Urinary bladder (tissue), 4 donors: ENCODE measurements at places on chromosomes 3 and 15. TPM values are rescaled to one million over a fixed set of nuclear protein-coding genes. Genes with fewer than 3 reads are reported as not detected.

GOLGA6L9 gene
- 7.3 TPM for total RNA-seq

GAP43 gene
- 9.7 TPM for total RNA-seq

PTX3 gene
- total RNA-seq, result 5.1 TPM

- no peak for DNase-seq
Observed at GRCh38 chr3:10933021-10933420, 59.5 kb upstream of the SLC6A1 start.

- no peak for DNase-seq
Observed at GRCh38 chr3:186825294-186825821, 17.2 kb upstream of the ADIPOQ start.

DNA sequence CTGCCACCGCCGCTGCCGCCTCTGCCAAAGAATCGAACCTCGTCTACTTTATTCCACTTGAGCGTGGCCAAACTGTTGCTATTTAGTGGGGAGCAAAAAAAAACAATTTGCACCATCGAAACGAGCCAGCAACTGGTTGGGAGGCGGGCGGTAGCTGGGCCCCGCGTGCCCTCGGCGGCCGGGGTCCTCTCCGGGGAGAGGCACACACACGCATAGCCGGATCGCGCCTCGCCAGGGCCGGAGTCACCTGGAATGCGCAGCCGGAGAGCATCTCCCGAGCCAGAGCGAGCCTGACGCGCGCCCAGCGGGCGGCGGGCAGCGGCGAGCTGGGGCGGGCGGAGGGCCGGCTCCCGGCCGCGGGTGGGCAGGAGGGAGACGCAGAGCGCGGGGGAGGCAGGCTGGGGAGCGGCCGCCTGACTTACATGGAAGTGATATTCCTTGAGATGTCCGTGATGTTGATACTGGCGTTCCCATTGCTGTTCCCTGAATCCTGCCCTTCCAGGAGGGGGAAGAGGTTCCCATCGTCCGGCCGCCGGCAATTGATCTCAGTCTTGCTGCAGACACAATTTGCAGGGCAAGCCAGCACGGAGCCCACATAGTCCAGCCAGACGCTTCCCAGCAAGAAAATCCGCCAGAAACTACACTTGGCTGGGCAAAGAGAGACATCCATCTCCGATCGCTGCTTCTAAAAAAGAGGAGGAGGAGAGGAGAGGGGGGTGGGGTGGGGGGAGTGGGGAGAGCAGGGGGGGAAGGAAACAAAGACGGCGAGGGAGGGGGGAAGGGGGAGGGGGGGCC is 858 bp downstream of the NTRK3 start:
- no peak for DNase-seq

GRCh38 chr15:58732625-58733363 is 16.7 kb downstream of the ADAM10 start:
- DNase-seq, result no peak

- DNase-seq, result no peak
Observed at GRCh38 chr15:58221591-58222241, 83.5 kb downstream of the AQP9 start.
